ENCODE measurements at places on chromosomes 3 and 15. TPM values are rescaled to one million over a fixed set of nuclear protein-coding genes. Genes with fewer than 3 reads are reported as not detected.

IL5RA gene
- total RNA-seq: 0.59 TPM

PLA2G4D gene
- total RNA-seq: not detected

IL17RB gene
- total RNA-seq: 3.9 TPM

TMCO5A gene
- not detected for total RNA-seq

THRB gene
- 10.0 TPM for total RNA-seq

GPR156 gene
- 2.1 TPM for total RNA-seq

STARD5 gene
- total RNA-seq: 6.3 TPM

LCTL gene
- 8.2 TPM for total RNA-seq

FOXB1 gene
- not detected for total RNA-seq

B3GALNT1 gene
- 10.8 TPM for total RNA-seq

C3orf62 gene
- 3.3 TPM for total RNA-seq

ABCC5 gene
- total RNA-seq: 49.2 TPM

CHMP2B gene
- total RNA-seq: 29.4 TPM

DZIP1L gene
- total RNA-seq: 64.5 TPM

TBC1D5 gene
- 77.9 TPM for total RNA-seq

ATP13A5 gene
- total RNA-seq: not detected

P3H2 gene
- total RNA-seq: 17.9 TPM

HHLA2 gene
- 0.21 TPM for total RNA-seq

MASP1 gene
- 2.0 TPM for total RNA-seq

GOLGA8R gene
- 3.1 TPM for total RNA-seq

Data from tibial nerve (tissue), 4 donors.